ENCODE measurements at places on chromosomes 3 and 15.

DNA sequence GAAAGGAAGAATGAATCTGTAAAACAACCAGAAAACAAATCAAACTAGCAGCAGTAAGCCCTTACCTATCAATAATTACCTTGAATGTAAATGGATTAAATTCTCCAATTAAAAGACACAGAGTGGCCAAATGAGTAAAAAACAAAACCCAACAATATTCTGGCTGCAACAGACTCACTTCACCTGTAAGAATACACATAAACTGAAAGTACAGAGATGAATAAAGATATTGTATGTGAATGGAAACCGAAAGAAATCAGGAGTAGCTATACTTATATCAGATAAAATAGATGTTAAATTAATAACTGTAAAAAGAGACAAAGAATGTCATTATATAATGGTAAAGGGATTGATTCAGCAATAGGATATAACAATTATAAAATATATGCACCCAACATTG lies 514.5 kb upstream of the DPPA4 start:
- DNase-seq = no peak

DNA sequence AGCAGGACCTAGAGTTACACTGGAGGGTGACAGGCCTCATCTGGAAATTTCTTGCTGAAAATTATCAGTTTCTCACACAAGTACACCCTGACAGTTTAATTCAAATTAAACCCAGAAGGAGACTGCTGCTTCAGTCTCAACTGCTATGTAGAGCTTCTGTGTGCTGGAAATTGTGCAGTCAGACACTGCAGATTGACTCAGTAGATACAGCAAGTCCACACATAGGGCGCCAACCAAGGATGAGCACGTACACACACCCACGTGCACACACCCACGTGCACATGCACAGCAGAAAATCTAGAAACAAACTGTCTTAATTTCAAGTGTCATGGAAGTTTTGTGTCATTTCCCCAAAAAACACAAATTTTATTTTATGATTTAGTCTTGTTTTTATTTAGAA lies 192.9 kb downstream of the PDE8A start:
- DNase-seq = no peak

- no peak for DNase-seq
These were observed 3.3 kb downstream of the ETV5 start for GRCh38 chr3:186105543-186105942.

DNA sequence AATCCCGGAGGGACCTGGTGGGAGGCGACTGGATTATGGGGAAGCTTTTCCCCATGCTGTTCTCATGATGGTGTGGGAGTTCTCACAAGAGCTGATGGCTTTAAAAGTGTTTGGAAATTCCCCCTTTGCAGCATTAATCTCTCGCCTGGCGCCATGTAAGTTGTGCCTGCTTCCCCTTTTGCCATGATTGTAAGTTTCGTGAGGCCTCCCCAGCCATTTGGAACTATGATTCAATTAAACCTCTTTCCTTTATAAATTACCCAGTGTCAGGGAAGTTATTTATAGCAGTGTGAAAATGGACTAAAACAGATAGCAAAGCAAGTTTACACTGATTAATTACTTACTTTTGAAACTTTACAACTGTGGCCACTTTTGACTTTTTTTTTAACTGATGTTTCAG lies 10.6 kb upstream of the U2SURP start:
- no peak for DNase-seq

DNA sequence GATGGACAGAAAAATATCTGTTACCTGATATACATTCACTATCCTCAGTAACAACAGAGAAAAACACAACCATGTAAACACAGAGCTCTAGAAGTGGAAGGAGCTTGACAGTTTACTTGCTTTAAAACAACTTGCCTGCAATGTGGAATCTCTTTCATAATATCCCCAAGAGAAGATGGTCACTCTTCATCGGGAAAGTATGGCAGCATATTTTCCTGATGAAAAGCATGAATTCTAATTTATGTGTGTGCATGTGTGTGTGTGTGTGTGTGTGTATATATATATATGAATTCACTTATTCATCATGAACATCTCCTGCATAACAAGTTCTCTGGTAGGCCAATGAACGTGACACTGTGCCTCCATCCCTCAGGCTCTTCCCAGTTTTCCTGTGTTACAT lies 81.2 kb downstream of the EFL1 start:
- DNase-seq = no peak

DNA sequence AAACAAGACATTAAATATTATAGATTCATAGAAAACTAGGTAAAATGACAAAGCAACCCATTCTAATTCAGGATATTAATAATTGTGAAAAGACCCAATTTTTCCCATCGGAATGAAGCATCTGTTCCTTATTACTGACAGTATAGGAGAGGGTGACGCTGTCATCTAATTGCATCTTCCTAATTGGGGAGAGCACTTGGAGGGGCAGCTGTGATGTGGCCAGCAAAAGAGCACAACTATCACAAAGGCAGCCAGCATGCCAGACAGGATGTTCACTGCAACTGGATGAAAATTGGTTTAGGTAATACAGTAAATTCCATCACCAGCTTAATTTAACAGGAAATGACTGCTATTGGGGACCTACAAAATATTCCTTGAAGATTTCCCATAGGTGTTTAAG lies 21.9 kb upstream of the MINAR1 start:
- no peak for DNase-seq

GRCh38 chr3:47381317-47382157 lies 716 bp downstream of the PTPN23 start:
- peak; percentile 59 for DNase-seq

DNA sequence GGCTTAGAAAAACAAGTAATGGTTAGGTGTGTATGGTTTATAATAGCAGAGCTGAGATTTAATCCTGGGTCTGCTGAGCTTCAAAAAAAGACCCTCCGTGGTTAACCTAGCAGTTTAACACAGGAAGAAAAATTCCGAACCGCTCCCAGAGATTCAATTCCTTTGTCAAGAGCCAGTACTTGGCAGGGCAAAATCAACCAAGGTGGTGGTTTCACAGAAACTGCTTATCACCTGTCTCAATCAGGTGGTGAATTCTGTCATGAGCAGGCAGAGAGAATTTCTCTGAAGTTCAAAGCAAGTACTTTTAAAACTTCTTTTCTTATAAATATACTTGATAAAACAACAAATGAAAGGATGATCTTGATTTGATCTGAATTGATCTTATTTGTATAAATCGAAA lies 17.2 kb downstream of the SYNPR start:
- DNase-seq = no peak

GRCh38 chr3:39099242-39099641 lies 8.2 kb downstream of the GORASP1 start:
- no peak for DNase-seq

GRCh38 chr15:58537033-58537432 lies 105.2 kb downstream of the LIPC start:
- no peak for DNase-seq

DNA sequence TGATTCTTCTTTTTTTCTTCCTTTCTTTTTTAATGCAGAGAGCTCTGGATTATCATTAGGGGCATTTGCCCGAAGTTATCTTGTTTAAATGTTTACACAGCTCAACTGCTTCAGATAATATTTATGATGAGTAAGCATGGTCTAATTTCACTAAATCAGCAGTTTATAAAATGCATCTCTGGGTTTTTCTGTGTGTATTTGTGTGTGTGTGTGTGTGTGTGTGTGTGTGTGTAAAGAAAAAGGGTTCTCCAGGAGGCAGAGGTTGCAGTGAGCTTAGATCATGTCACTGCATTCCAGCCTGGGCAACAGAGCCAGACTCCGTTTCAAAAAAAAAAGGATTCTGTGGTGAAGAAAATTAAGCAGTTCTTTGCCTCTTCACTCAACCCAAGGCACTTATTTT lies 25.9 kb upstream of the TNFSF10 start:
- no peak for DNase-seq

DNA sequence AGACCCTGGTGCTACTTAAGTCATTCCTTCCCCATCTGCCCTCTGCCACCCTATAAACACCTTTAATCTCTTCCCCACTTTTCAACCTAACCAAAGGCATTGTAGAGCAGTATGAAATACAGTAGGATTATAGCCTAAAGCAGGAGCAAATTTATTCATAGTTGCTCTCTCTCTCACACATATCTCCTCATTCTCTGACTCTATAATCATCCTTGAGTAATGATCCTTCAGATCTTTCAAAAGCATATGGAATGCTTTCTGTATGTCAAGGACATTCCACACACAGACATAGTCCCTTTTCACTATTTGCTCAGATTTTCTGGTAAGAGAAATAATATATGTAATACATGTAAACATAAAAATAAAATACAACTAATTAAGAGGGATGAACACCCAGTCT lies 54.1 kb downstream of the TRPC1 start:
- DNase-seq = no peak

DNA sequence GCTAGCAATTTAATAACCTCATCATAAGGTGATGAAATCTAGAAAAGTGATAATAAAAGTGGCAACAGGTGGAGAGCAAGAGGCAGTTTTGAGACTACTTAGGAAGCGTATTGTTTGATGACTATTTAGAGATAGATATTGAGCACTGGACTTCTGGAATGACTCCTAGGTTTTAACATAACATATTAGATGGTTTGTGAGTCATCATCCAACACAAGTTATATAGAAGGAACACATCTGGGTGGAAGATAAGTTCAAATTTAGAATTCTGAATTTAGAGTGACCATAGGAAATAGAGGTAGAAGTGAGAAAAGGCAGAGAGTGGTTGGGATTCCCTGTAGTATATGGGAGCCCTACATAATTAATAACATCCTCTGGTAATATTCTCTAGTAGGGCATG lies 282.8 kb upstream of the ALCAM start:
- DNase-seq = no peak

DNA sequence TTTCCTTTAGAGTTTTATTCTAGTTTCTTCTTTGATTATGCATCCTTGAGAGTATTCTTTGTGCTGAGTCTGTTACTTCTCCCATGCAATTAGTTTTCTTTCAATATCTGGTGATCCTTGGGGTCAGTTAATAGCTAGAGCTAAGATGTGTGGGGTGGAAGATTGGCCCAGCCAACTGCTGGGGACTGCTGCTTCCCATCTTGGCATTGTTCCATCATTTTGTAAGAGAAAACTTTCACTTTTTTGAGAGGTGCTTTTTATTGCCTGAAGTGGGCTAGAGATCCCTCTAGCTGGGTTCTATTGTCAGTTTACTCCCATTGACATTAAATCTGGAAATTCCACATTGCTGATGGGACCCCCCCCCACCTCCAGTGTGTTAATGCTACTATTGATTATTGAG lies 15.4 kb downstream of the BCL2L10 start:
- DNase-seq = no peak

DNA sequence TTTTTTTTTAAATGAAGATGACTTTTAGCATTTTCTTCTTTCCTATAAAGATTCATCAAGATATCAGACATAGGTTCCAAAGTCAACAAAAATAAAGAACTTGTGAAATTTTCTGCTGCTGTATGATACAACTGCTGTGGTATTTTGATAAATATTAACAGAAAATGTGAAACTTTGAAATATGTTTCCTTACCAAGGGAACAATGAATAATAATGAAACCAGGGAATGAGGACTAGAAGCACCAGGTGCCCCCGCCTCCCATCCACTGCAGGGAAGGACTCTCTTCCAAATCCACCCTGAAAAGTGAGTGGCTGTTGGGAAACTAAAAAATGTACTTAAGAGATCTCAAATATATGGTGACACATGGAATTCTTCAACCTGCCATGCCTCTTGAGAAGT lies 198.4 kb downstream of the FHIT start:
- DNase-seq = no peak

DNA sequence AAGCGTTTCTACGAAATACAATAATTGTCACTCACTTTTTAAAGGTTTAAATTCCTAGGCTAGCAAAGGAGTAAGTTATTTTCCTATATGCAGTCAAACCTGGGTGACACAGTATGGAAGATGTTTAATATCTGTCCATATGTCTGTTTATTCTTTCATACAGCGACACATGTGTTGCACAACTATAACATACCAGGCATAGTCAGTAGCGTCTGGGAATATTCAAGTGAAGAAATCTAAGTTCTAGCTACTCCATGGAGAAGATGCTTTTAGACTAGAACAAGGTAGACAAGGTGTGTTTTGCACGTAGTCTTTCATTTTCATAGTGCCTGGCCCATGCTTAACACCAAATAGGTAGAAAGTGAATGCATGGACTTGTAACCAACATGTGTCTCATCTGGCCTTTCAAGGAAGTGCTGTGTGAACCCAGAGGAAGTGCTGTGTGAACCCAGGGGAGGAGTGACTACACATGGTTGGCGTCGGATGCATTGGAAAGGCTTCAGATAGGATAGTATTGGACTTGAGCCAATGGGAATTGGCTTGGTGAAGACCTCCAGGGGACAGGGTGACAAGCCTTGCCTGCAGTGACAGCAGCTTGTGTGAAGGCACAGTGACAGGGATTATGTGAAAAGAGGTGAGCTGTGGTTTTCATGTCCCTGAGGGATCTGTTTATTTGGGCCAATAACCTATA lies 267.0 kb downstream of the PTPRG start:
- DNase-seq = no peak

DNA sequence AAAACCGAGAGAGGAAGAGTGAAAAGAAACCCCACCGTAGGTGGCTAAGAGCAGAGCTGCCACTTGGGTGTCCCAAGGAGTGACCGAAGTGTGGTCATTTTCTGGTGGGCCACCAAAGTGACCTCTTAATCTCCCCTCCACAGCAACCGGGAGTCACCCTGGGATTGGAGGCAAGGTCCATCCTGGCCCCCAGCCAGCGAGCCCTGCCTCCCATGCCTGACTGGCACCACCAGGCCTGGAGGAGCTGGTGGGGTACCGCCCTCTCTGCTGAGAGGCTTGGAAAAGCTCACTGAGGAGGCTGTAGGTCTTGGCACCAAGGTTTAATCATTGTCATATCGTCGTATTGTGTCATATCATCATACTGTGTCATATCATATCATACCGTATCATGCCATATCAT lies 74.0 kb upstream of the TRPM1 start:
- no peak for DNase-seq

DNA sequence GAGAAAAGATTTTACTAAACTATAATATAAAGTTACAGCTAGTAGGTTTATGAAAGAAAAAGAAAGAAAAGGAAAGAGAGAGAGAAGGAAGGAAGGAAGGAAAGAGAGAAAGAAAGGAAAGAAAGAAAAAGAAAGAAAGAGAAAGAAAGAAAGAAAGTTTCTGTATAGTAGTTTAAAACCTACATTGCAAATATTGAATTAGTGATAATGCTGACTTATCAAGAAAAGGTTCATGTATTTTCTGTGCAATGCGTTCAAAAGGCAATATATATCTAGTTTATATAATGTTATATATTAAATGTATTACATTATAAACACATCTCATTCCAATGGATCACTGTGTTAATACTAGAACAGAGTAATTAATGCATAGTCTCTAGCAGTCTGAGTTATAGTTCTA lies 648.4 kb downstream of the ZBBX start:
- DNase-seq = no peak

All from SIG-M5 (cell line).